ENCODE measurements at places on chromosomes 7 and 10. TPM values are rescaled to one million over a fixed set of nuclear protein-coding genes. Genes with fewer than 3 reads are reported as not detected.

Gene SLC13A1
- total RNA-seq, result 10.1 TPM

Gene EPO
- not detected for total RNA-seq

Gene NPTX2
- 2.0 TPM for total RNA-seq

Gene SYT15
- 12.7 TPM for total RNA-seq

Gene CLDN4
- total RNA-seq, result 342 TPM

Gene FANK1
- 13.4 TPM for total RNA-seq

Gene ZDHHC6
- total RNA-seq, result 37.5 TPM

Gene CDC14C
- not detected for total RNA-seq

Gene COL17A1
- total RNA-seq, result 10.8 TPM

DNA sequence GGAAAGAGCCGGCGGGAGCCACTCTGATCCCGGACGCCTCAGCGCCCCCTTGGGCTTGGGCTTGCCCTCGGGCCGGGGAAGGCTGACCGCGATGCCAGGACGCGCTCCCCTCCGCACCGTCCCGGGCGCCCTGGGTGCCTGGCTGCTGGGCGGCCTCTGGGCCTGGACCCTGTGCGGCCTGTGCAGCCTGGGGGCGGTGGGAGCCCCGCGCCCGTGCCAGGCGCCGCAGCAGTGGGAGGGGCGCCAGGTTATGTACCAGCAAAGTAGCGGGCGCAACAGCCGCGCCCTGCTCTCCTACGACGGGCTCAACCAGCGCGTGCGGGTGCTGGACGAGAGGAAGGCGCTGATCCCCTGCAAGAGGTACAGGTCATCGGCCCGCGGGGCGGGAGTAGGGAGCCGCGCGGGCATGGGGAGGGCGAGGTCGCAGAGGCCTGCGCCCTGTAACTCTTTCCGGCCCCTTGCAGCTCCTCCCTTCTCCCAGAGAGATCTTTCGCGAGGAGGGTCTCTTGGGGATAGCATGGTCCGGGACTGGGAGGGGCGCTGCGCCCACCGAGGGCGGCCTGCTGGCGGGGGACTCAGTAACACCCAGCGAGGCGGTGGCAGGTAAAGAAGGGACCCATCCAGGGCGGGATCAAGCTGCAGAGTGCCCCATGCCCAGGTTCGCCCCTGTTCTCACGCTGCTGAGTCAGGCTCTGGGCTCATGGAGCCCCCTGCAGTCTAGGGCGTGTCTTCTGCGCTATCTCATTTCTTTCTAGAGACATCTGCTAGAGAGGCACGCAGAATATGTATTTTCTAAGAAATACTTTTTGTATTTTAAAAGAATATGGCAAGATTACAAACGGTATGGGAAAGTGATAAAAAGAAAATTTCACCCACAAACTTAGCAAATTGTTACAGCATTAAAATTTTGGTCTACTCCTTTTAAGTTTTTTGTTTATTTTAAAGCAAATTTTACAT is 687 bp downstream of the EPDR1 start:
- DNase-seq, result peak; percentile 63

GRCh38 chr7:69668339-69668870 is 70.1 kb downstream of the AUTS2 start:
- DNase-seq, result no peak

GRCh38 chr10:49700997-49701396 is 21.5 kb downstream of the C10orf53 start:
- DNase-seq, result peak; percentile 55

GRCh38 chr7:137755846-137756651 is 90.7 kb downstream of the DGKI start:
- no peak for DNase-seq

DNA sequence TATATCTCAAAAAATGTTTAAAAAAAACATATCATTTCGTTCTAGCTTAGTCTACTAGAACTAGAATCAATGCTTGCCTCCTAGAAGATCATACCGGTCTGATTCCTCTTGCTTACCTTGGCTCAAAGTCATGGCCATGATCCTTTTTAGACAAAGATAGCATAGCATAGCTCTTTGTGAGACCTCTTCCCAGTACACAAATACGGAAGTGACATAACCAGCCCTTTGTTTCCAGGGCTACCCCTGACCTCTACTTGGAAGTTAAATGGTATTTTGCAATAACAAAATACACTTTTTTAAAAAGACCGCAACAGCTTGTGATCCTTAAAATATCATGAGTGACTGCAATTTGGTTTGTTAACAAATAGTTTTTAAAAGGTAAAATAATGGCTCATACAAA is 130.7 kb upstream of the NOBOX start:
- no peak for DNase-seq

DNA sequence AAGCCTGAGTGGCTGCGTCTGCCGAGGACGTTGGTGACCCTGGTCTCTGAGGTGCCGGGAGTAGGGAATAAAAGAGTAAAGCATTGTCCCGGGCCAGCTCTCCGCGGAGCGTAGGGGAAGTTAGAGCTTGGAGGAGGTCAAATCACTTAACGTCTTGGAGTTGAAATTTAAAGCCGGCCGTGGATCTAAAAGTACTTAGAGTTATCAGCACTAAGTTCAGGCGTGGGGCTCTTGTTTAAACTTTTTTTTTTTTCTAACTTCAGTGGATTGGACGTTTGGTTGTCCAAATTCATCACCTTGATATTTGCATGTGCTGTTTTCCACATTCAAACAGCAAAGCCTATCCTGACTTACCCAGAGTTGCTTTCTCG is 700 bp downstream of the NIPSNAP2 start:
- DNase-seq, result no peak

GRCh38 chr10:43878386-43878785 is 229.7 kb upstream of the ZNF32 start:
- no peak for DNase-seq

DNA sequence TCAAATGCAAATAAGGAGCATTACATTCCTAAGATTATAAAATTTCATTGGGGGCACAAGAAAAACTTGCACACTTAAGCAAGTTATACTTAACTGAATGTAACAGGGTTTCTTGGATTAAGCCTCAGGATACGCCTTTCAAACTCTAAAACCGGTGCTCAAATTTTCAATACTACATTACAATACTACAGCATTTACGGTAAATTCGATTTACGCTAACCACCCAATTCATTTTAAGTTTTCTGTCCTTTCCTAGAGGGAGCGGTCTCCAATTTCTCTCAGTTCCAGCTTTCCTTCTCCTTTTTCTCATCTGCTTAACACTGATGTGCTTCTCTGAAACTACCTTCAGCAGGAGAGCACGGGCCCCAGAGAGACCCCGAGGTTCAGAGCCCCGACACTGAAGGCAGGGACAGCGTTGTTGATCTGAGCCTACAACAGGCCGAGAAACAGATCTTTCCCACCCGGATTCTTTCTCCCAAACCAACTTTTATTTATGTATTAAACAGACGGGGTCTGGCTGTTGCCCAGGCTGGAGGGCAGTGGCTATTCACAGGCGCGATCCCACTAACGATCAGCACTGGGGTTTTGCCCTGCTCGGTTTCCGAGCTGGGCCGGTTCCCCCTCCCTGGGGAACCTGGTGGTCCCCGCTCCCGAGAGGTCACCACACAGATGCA is 798 bp downstream of the ZNF425 start:
- no peak for DNase-seq

GRCh38 chr10:42753126-42753506 is 29.5 kb upstream of the BMS1 start:
- peak; percentile 89 for DNase-seq

DNA sequence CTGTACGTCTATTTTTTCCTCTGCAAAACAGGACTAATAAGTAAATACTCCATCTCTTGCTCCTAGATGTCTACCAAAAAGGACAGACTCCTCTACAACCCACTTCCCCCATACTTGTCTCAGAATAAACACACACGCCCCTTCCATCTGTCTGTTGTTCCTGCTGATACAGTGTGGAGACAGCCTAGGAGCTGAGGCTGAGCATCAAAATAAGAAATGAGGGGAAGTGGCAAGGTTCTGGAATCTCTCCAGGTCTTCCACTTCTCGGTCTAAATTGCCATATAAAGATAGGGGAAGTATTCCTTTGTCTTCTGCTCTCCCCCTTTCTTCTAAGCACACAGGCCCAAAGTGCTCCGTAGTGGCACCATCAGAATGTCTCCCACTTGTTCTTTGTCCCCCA is 30.8 kb upstream of the VSIR start:
- DNase-seq, result no peak

DNA sequence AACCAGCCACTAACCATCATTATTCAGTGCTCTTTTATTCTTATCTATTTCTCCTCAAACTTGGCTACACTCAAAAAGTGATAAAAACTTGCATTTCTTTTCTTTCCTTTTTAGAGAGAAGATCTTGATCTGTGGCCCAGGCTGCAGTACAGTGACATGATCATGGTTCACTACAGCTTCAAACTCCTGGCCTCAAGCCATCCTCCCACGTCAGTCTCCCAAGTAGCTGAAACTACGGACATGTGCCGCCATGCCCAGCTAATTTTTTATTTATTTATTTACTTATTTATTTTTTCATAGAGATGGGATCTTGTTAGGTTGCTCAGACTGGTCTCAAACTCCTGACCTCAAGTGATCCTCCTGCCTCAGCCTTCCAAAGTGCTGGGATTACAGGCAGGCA is 24.6 kb upstream of the TMEM248 start:
- DNase-seq, result no peak

- DNase-seq, result no peak
Observed at GRCh38 chr7:27636326-27637006, 26.2 kb downstream of the HIBADH start.

- DNase-seq, result no peak
Observed at GRCh38 chr7:37961251-37961650, 40.8 kb downstream of the EPDR1 start.

GRCh38 chr7:107173691-107174406 is 5.0 kb downstream of the HBP1 start:
- no peak for DNase-seq

DNA sequence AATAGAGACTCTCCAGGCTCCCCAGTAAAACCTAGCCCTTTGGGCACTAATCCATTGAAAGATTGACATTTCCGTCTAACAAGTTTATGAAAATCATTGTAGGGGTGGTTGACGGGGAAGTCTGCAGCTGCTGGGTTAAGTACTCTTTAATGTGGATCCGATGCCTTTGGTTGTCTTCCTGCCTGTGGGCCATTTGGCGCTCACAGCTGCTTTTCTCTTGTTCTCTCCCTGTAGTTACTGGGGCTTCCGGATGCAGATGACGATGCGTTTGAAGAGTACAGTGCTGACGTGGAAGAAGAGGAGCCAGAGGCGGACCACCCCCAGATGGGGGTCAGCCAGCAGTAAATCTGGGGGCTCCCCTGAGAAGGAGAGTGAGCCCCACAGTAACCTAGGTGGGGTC is 22.4 kb downstream of the MTURN start:
- DNase-seq, result no peak

DNA sequence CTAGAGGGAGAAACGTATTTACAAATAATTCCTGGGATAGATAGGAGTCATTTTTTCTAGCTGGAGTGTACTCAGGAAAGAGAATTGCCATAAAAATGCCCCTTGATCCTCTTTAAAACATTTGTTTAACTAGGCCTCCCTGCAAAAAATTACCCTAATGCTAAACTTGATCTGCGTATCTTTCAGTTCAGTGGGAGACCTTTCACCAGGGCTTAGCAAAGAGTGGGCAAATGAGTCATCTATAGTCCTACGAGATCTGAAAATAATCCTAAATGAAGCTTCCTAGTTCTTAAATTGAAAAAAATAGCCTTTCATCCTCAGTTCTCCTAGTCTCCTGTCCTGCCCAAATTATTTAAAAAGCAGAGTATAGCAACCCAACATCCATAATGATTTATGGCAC is 198.6 kb upstream of the FRMD4A start:
- no peak for DNase-seq

GRCh38 chr10:118958984-118959925 is 70.3 kb upstream of the NANOS1 start:
- DNase-seq, result no peak

DNA sequence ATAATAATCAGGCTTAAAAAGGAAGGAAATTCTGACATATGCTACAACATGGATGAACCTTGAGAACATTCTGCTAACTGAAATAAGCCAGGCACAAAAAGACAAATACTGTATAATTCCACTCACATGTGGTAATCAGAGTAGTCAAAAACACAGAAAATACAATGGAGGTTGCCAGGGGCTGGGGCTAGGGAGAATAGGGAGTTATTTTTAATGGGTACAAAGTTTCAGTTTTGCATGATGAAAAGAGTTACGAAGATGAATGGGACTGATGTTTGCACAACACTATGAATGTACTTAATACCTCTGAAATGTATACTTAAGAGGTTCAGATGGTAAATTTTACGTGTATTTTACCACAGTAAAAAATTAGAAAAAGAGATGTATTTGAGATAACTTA is 145.6 kb downstream of the DOCK4 start:
- no peak for DNase-seq

DNA sequence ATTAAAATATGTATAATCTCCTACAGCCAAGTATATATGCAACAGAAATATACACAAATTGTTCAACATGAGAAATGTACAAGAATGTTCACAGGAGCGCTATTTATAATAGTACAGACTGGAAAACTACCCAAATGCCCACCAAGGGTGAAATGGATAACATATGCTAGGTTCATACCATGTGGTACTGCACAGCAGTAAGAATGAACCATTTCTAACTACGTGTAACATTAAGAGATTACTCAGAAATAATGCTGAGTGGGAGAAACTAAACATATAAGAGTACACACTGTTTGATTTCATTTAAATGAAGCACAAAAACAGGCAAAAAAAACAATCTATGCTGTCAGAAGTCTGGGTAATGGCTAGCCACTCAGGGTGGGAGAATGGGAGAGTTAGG is 45.8 kb downstream of the RNLS start:
- no peak for DNase-seq

DNA sequence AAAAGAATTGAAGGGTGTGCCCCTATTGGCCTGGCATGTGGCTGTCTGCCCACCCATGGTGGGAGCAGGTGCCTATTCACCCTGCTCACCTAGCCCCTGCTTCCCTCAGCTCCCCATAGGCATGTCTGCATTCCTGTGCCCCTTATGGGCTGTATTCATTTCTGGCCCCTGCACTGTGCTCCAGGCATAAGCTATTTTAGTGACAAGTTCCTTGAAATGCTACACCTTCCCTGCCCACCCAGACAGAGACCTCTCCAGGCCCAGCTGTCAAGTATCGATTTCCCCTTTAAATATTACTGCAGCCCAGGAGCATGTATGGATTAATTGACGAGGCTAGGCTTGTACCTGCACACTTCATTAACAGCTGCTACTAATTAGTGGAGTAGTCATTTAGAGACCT is 235.4 kb downstream of the RPS24 start:
- no peak for DNase-seq

GRCh38 chr7:116027786-116028185 is 2.8 kb downstream of the TFEC start:
- DNase-seq, result no peak

Data from kidney (tissue), 22 donors.